ENCODE measurements at places on chromosomes 6 and 20.

DNA sequence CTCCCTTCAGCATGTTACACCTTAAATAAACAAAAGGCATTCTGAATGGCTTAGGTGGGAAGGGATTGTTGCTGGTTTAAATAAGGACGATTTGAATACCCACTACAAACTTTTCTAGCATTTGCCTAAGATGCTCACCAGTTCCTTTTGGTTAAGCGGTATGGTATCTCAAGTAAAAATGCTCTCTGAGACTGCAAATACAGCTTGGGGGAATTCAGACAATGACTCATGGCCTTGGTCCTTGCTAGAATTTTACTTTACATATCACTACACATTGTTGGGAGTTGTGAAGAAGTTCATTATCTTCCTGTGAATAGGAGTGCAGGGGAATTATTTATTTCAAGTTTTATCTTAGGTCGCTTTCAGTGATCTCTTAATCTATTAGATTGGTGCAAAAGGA lies 670.7 kb downstream of the UTRN start:
- DNase-seq = no peak

DNA sequence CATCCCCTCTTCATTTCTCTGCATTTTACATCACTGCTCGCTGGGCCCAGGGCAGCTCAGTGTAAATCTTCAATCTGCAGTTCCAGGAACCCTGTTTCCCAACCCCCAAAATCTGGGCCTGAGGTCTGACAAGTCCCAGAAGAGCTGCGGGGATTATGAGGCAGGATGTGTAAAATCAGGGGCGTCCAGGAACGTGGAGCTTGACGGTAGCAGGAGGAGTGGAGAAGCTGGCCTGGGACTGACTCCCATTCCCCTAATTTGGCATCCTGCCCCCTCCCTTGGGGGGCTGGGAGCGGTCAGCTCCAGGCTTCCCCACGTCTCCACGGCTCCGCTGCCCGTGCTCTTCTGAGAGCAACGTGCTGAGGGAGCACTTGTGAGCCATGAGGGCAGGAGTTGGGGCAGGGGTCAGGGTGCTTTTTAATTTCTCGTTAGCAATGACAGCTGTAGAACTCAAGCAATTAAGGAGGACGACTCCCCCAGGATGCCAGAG lies 23.4 kb upstream of the VEGFA start:
- no peak for DNase-seq

DNA sequence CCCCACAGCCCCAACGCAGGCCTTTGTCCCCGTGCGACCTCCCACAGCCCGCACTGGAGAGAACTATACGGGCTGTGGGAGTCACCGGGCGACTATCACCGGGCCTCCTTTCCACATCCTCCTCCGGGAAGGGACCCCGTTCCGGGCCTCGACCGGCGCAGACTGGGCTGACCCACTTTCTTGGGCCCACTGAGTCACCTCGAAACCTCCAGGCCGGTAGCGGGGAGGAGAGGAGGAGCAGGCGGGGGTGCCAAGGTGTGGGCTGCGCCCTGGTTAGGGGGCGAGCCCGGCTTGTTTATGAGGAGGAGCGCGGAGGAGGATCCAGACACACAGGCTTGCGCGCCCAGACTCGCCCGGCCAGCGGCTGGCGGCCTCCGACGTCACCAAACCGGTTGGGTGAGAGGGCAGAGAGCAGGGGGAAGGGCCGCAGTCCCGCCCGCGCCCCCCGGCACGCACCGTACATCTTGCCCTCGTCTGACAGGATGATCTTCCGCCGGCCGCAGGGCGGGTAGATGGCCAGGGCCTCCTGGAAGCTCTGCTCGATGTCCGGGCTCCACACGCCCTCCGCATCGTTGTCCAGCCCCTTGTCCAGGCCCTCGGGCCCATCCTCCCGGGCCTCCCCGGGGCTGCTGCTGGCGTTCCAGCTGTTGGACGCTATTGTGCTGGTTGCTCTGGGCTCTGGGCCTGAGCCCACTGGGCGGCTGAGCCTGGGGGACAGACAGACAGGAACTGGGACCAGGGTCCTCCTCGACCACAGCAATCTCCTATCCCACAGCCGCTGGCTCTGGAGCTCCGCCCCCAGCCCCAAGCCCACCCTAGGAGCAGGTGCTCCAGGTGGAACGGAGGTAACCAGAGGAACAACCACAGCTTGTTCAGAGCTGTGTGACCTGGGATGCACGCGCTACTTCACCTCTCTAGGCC lies 10.6 kb downstream of the TEAD3 start:
- DNase-seq = no peak

GRCh38 chr6:21791581-21791980 lies 198.0 kb downstream of the SOX4 start:
- no peak for DNase-seq

DNA sequence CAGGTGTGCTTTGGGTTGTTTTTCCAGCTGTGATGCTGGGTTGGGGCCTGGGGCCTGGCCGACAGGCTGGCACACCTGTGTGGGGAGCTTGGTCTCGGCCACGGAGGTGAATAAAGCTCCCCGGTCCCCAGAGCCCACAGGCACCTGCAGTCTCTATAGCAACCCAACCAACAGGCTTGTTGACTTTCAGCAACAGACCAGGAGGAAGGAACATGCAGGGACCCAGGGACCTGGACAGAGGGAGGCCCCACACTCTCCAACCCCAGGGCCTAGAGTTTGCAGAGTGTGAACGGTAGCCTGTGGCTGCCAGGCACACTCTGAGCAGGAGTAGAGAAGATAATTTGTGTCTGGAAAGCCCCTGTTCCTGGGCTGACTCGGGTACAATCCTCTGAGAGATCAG lies 14.6 kb upstream of the SYNJ2 start:
- DNase-seq = no peak

DNA sequence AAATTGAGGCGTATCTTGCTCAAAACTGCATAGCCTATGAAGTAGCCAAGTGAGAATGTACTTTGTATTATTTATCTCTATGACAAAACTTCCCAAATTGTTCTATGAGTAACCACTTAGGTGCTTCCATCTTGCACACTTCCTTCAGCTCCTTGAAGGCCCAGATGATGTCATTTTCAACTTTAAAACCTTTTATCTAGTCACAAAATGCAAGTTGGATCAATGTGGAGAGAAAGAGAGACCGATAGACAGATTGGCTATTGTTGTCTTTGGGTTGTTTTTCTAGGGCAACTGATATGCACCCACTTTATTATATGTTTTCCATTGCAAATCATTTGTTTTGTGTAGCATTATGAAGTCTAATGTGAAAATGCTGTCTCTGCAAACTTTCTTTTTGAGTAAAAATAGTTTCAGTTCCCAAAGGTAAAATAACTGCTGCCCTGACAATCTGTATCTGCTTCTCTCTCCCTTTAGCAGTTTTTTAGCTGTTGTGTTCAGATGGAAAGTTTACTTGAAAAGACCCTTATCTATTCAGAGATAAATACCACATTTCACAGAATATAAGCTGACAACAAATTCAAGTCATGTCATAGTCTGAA lies 73.7 kb upstream of the CITED2 start:
- no peak for DNase-seq

DNA sequence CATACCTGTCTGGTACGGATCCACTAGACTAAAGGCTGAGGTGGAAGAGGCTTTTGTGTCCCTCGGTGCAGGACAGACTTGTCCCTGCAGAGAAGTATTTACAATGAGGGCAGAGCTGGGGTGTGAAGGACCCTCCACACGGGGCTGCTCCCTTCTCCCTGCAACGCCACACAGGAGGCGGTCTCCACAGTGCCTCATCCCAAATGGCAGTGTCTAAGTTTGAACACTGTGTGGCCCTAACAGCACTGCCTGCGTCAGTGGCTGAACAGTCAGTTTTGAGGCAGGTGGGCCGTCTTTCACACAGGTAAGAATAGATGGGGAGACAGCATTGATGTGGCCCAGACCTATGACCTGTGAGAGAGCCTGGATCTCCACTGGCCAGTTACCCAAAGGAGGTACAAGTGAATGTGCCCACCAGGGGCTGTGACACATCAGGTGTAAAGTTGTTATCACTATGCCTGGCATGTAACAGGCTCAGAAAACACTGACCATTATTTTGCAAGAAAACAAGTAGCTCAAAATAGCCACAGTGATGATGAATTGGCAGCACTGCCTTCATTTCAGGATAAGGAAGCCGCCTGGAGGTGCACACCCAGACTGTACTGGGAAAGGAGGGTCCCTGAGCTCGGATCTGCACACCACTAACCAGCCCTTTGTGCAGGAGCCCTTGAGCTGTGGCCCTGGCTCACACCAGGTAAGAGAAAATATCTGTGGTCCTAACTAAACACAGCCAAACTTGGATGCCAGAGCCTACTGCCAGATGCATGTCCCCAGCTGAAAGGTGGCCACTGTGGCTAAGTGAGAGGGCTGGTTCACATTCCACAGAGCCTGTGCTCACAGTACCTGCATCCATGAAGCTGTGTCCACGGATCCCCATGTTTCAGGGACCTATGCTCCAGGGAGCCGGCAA lies 246.7 kb downstream of the DLL1 start:
- no peak for DNase-seq

DNA sequence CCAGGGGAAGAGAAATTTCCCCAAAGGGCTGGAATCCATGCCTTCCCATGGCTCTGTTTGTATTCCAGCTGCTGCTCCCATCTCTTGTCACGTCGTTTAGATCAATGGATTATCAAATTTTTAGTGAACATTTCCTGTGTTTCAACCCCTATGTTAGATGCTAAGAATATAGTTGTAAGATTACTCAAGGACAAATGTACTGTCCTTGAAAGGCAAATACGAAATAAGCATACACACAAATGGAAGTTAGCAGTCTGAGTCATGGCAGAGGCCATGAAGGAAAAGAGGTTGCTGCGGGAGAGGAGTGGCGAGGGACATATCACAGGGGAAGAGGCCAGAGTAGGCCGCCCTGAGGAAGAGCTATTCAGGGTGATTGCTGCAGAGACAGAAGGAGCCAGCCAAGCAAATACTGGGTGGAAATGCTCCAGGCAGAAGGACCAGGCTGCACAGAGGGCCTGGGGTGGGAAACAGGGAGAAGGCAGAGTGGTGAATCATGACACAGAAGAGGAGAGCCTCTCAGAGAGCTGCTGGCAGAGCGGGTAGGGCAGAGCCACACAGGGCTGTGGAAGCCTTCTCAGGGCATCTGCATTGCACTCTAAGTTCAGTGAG lies 219.2 kb upstream of the LRFN2 start:
- DNase-seq = no peak

DNA sequence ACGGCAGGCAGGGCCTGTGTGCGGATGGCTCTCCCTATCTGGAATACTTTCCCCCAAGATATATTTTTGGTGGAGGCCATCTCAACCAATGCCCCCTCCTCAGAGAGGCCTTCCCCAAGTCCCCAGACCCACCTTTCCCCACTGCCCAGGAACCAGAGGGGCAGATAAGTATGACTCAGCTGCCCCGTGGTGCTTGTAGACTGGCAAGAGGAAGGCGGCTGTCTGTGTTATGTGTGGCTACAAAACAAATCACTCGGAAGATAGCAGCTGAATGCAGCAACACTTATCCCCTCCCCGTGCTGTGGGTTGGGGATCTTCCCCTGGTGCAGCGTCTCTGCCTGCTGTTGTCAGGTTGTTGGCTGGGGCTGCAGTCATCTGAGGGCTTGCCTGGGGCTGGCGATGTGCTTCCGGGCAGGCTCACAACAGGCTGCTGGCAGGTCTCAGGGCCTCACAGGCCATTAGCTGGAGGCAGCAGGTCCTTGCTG lies 7.1 kb downstream of the NPEPL1 start:
- DNase-seq = no peak

GRCh38 chr20:46364670-46365486 lies 41.5 kb downstream of the ELMO2 start:
- DNase-seq = no peak

- no peak for DNase-seq
These were observed 770 bp downstream of the KIF3B start for GRCh38 chr20:32278199-32278643.

GRCh38 chr6:113246186-113246585 lies 611.0 kb upstream of the MARCKS start:
- no peak for DNase-seq

DNA sequence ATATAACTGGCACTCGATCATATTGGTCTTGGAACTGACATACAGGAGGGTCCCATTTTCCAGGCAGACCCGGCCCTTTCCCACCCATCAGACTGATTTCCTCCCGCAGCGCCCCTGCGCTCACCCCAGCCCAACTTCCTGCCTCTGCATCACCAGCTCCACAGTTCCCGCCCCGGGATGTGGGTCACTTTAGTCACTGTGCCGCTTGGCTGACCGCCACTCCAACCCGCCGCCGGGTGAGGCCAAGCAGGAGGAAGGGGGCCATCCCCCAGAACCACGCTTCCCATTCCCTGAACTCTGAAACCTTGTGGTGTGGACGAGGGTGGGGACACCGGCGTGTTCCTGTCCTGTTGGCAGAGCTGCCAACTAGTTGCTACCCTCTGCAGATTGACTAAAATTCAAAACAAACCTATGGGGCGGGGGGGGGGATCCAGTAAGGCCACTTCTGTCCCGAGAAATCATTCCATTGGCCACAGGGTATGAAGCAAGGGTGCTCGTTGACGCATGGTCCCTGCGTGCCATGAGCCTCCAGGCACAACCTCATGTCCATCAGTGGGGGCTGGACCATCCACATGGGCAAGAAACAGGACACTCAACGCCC lies 12.3 kb downstream of the TGM2 start:
- peak; percentile 7 for DNase-seq

GRCh38 chr20:43837856-43838702 lies 76.6 kb upstream of the TOX2 start:
- no peak for DNase-seq

DNA sequence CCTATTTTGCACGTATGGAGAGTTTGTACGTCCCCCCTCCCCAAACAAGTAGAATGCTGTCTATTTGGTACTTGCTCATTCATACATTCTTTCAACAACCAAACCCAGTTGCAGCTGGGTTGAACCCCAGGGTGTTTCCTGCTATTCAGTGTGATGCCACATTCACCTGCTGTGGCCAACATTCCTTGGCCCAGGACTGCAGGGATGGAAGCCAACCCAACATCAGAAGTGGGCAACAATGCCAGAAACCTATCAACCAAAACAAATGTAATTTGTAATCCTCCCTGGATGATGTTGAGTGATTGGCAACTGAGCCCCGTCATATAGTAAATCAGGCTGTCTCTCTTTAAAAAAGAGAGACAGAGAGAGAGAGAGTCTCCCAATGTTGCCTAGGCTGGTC lies 8.9 kb downstream of the NT5E start:
- DNase-seq = no peak

DNA sequence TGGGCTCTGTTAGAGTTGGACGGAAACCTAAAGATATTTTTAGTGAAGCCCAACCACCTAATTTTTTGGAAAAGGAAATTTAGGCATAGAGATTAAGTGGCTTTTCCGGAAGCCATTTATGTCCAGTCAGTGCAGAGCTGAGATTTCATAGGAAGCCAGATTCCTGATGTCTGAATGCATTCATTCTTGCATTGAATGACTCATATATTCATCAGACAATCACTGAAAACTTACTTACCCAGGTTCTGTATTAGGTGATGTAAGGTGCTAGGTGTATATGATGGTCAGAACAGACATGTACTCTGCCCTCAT lies 4.1 kb downstream of the SH3BGRL2 start:
- DNase-seq = no peak

GRCh38 chr6:170271771-170272314 lies 19.0 kb downstream of the DLL1 start:
- DNase-seq = peak; percentile 69

DNA sequence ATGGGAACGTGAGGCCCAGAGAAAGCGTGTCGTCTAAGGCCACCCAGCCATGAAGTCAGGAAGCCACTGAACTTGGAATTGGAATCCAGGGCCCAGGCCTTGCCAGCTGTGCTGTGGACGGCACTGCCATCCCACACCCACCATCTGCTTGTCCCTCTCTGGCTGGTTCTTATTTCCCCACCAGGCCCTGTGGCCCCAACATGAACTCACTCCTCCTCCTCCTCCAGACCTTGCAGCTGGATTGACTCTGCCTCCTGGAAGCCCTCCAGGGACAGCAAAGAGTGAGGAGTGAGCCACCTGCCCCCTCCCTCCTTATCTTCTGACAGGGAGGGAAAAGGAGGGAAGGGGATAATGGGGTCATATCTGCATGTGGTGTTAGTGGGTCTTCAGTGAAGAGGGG lies 16.0 kb upstream of the IP6K3 start:
- DNase-seq = no peak

Measured in stimulated activated CD8-positive, alpha-beta memory T cell treated with anti-CD3 and anti-CD28 coated beads, Interleukin-7, amount 100 ng/mL, for 4 hours (primary cell).